ENCODE measurements at places on chromosomes 3 and 15.

DNA sequence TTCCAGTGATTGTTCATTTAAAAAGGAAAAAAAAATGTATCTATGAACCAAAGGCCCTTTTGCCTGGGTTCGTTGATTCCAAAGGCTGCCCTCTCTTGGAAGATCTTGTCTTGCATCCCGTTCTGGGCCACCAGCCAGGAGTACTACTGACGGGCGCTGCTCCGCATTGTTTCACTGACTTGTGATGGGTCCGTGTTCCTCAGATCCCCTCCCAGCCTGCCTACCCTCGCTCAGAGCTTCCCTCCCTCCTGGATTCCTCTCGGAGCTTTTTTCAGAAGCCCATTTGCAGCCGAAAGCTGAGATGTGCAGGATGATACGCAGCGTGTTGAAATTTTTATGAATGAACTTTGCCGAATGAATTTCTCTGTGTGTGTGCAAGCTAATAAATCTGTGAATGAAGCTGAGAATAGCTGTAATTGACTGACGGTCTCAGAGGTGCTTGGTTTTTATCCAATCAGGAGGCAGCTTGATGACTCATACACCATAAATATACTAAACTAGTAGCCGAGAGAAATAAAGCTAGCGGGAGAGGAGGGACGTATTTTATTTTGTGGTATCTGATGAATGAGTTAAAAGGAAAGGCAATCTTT, at the start of gene SHC4:
SHC4 (minus strand) TSS at position 396 of the 590 bp plus-strand sequence. CDS start 904 bp downstream, outside the sequence.
- no peak for DNase-seq

GRCh38 chr3:23668430-23668904, 137.3 kb upstream of the UBE2E1 start:
- DNase-seq = no peak

DNA sequence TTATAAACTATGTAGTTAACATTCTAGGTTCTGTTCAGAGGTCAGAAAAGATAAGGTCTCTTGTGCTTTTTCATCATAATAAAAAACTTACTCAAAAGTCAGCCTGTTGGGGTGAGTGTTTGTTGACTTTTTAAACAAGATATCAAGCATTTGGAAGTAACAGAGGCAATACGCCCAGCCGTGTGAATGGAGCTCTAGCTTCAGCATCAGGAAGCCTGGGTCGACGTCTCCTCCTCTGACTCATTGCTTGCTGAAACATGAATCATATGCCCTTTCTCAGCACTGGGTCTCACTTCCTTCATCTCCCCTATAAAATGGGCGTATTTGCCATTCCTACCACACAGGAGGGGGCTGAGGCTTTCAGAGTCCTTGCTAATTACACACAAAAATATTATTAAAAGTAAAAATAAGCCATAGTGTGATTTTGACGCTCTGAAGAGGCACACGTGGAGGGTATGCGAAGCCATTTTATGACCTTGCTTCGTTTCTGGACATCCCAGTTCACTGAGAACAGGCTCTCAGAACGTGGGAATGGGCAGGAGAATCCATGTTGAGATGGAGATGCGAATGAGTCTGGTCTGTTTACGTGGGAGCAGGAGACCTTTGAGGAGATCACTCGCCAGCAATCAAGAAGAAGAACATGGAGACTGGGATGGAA, 220.8 kb upstream of the TPRG1 start:
- DNase-seq = no peak

- DNase-seq = no peak
Observed at GRCh38 chr15:101669744-101670143, 17.6 kb upstream of the TM2D3 start.

DNA sequence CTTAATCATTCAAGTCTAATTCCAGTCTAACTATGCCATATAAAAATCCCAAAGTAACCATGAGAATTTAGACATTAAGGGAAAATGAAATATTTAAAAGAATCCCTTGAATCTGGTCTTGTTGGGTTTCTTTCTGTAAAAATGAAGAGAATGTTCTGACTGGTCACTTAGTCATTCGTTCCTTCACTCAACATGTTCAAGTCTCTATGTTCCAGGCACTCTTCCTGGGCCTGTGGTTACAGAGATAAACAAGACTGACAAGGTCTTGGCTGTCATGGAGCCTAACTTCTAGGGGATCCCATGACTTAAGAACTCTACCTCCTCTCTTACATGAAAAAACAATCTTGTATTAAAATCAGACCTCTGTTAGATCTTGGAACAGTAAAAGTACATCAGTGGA, 638.6 kb upstream of the TBL1XR1 start:
- DNase-seq = no peak

DNA sequence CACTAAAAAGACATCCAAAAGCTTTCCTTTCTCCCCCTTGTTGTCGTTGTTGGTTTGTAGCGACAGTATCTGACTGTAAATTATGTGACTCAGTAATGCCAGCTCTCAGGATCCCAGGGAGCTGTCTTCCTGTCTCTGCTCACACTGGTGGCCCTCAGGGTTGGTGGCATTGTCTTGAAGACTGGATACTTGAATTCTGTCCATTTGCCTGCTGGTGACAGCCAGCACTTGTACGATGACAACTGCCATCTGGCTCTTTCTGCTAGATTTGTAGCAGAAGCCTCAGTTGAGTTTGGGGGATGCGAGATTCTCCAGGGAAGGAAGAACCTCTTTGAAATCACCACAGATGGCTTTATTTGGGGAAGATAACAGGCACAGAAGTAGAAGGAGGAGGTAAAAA, 120.8 kb downstream of the ARPP21 start:
- DNase-seq = no peak

- DNase-seq = no peak
Observed at GRCh38 chr3:27623085-27623753, 98.9 kb downstream of the EOMES start.

- no peak for DNase-seq
Observed at GRCh38 chr15:27826902-27827714, 272.0 kb downstream of the OCA2 start.

DNA sequence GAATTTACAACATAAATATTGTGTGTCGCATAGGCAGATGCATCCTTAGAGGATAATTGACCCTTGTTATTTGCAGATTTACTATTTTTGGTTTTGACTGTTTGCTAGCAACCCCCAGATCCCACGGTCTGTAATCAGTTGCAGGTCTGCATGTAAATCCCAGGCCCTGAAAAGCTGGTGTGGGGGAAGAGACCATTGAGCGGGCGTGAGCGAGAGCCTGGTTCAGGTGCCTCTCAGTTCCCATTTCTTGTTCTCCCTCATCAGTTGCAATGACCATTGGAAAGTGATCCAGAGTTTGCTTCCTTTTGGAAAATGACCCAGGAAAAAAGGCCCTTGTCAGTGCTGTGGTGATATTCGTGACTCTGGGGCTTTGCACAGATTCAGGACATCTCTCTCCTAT, 238.9 kb downstream of the UACA start:
- no peak for DNase-seq

GRCh38 chr3:153595186-153595815, 433.3 kb downstream of the RAP2B start:
- DNase-seq = no peak

- DNase-seq = no peak
Observed at GRCh38 chr15:57563416-57563815, 28.3 kb upstream of the MYZAP start.

GRCh38 chr15:44812029-44812517, 75.7 kb downstream of the TRIM69 start:
- no peak for DNase-seq

DNA sequence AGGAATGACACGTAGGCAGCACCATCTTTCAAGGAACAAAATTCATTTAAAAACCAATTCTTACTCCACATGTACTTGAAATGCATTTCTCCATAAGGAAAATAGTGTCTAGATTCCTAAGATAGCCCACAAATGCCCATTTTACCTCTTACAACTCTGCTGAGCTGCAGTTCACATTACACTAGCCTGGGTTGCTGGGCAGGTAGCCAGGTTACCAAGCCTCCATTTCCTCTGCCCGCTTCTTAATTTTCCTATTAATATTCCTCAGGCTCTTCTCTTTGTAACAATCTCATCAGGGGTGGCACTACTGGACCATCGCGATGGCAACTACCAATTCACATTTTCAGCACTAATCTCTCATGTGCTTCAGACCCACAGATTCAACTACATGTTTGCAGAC, 10.8 kb downstream of the ATP13A3 start:
- no peak for DNase-seq

All from effector memory CD4-positive, alpha-beta T cell (primary cell).